Ammon's horn (tissue), 1 donor: ENCODE measurements at places on chromosomes 3 and 15.

DNA sequence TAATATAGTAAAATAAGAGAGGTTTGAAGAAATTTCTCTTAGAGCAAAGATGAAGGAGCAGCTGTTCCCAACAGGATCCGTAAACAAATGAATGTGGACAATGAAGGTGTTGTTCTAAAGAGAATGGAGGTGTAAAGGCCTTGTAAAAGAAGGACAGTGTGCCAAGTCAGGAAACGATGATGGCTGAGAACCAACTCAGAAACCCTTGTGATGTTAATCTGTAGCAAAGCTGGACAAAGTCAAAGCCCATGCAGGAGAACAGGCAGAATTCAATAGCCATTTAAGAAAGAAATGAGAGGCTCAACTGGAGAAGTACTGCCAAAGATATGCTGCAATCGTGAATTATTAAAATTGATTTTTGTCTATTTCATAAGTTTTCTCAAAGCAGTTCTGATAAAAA is 192.2 kb downstream of the MBNL1 start:
- DNase-seq: peak; percentile 50

GRCh38 chr3:115831864-115832263 is 208.6 kb downstream of the GAP43 start:
- no peak for DNase-seq

GRCh38 chr3:55441499-55441898 is 45.6 kb downstream of the WNT5A start:
- DNase-seq: no peak

GRCh38 chr15:71199384-71200351 is 84.4 kb downstream of the THSD4 start:
- DNase-seq: no peak
